ENCODE measurements at places on chromosomes 12 and 14.

GRCh38 chr12:64404470-64405256, 471 bp downstream of the XPOT start:
- DNase-seq = peak; percentile 63

DNA sequence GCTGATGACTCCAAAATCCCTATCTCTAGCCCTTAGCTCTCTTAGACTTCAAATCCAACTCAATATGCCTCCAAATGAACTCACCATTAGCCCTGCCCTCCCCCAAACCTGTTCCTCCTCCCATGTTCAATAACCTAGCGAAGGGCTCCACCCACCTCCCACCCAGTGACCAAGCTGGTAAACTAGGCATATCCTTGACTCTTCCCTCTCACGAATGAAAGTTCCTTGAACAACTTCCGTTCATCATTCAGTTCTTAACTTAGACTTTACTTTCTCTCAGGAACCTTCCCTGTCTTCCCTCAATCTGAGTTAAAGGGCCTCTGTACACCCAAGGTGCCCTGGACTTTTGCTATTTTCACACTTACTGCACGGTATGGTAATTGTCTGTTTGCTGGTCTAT, 1.9 kb upstream of the KLHDC1 start:
- no peak for DNase-seq

DNA sequence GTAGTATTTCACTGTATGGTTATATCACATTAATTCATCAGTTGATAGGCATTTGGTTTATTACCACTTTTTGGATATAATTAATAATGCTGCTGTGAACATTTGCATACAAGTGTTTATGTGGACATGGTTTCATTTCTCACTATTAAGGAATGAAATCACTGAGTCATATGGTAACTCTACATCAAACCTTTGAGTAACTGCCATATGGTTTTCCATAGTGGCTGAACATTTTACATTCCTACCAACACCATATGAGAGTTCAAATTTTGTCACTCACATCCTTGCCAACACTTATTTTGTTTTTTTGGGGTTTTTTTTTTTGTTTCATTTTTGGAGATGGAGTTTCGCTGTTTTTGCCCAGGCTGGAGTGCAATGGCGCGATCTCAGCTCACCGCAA, 30.2 kb upstream of the EAPP start:
- no peak for DNase-seq

GRCh38 chr14:90499121-90499520, 102.3 kb downstream of the CALM1 start:
- no peak for DNase-seq

DNA sequence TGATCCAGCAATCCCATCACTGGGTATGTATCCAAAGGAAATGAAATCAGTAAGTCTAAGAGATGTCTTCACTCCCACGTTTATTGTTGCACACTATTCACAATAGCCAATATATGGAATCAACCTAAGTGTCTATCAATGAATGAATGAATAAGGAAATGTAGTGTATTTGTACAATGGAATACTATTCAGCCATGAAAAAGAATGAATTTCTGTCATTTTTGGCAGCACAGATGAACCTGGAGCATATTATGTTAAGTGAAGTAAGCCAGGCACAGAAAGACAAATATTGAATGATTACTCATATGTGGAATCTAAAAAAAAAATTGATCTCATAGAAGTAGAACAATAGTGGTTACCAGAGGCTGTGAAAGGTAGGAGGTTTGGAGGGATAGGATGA, 30.6 kb upstream of the RFX4 start:
- no peak for DNase-seq

DNA sequence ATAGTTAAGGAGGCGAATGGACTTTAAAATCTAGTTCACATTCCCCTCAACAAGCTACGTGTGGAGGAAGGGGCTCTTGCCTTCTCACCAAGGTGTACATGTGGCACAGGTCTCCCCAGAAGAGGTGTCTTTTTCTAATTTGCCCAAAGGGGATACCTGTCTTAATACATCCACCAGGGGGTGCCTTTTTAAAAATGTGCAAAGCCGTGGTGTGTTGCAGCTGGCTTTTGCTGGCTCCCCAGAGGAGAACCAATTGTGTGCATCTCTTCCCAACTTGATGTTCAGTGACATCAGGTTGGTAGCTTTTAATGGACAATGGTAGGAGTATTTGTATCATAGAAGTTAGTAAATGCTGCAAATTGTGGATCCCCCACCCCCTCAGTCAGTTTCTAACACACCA, 33.8 kb downstream of the CREBL2 start:
- no peak for DNase-seq

DNA sequence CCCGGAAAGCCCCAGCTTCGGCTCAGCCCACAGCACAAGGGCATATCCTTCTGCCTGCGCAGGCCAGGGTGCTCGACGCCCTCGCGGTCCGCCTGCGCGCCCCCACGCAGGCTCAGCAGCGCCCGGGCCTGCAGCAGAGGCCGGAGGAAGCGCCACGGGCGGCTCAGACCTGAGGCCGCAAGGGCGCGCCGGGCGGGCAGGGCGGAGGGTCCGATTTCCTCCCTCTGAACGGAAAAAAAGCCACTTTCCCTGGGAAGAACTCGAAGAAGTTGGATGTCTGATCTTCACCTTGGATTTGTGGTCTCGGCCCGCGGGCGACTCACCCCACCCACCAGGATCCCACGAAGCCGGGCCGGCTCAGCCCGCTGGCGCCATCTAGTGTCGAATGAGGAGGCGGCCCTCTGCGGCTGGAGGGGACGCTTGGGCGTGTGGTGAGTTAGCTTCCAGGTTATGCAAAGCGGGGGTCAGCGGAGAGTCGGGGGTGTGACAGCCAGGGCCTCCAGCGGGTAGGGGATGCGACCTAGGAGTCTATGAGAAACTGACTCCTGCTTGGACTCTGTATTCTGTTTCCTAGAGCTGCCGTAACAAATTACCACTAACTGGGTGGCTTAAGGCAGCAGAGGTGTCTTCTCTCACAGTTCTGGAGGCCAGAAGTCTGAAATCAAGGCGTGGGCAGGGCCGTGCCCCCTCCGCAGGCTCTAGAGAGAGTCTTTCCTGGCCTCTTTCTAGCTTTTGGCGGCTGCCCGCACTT, 40.0 kb upstream of the SRSF5 start:
- DNase-seq = peak; percentile 82

DNA sequence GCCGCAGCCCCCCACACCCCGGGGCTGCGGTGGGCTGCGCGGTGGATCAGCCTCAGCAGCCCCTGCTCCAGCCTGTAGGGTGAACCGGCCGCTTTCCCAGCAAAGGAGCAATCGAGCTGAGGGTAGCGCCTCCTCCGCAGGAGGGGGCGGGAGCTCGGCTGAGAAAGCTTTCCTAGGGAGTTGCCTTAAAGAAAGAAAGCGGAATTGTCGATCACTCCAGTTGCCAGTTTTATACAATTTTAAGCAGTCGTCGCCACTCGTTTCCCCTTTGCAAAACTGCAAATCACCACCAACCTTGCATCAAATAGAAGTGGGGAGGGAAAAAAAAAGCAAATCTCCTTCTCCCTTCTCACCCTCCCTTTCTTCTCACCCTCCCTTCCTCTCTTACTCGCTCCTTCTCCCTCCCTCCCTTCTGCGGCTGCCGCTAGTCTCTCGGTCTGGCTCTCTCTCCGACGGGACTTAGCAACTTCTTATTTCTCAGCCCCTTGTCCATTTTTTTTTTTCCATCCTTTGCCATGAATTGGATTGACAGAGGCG, at the start of gene PDE3A:
PDE3A (plus strand) TSS at position 424 of the 537 bp plus-strand sequence. CDS start 748 bp downstream, outside the sequence.
- no peak for DNase-seq

DNA sequence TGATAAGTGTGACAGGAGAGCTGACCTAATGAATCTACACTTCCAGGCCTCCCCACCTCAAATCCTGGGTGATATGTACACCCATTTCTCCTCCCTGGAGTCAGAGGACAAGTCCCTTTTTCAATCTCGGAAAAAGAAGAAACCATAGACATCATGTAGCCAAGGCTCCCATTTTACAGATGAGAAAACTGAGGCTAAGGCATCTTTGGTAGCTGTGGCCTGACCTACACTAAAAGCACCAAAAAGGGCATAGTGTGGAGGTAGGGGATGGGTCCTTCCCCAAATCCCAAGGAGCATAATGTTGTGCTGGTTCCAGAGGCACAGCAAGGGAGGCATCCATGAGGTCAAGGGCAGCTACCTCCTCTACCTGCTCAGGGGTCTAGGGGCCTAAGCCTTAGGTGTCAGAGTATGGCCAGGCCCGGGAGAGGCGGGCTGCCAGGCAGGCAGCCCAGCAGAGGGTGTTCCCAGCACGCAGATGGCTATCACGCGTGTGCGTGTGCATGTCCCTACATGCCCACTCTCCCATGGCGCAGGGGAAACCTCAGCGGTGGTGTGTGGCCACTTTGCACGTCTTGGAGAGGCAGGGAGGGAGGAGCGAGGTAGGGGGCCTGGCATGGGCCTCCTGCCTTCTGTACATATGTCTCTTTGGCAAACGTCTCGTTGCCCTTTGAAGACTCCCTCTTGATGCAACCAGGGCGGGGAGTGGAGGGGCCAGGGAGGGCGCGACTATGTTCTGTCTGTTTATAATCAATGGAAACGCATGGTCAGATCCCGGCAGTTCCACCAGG, 2.5 kb downstream of the PGF start:
- no peak for DNase-seq

DNA sequence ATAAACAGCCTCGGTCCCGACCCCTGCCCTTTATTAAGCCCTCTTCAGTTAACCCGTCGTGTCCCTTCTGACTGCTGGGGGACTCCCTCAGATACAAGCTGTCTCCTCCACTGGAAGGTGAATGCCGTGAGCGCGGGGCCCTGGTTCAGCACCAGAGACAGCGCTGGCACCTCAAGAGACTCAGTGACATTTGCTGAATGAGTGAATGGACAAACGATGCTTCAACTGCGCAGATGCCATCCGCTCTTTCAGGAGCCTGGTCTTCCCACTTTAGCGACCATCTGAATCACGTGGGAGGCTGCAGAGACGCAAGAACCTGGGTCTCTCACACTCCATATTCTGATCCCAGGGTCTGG, 92.6 kb upstream of the SFSWAP start:
- no peak for DNase-seq

GRCh38 chr12:94305130-94305957, 154.3 kb downstream of the CEP83 start:
- DNase-seq = no peak

DNA sequence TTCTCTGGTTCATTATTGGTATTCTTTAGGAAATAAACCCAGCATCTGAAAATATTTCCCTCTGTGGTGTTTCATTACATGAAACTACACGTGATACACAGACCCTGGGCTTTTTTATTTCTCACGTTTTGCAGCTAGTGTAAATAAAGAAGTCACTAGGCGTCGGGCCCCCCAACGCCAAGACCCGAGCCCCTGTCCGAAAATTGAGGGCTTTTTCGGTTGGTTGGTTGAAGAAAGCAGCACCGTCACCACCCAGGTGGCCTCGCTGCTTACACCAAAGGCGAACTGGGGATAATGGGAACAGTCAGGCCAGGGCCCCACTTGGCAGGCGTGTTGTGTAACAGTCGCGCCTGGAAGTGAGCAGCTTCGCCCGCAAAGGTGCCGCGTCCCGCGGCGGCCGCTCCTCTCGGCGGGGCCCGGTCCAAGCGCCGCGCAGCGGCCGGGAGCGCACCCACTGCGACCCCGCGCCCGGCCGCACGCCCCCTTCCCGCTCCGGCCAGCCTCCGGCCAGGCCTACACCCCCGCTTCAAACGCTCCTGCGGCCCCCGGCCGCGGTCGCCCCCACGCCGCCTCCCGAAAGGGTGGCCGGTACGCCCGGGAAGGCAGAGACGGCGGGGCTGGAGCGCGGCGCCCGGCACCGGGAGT, 1.2 kb downstream of the DUSP16 start:
- peak; percentile 22 for DNase-seq

DNA sequence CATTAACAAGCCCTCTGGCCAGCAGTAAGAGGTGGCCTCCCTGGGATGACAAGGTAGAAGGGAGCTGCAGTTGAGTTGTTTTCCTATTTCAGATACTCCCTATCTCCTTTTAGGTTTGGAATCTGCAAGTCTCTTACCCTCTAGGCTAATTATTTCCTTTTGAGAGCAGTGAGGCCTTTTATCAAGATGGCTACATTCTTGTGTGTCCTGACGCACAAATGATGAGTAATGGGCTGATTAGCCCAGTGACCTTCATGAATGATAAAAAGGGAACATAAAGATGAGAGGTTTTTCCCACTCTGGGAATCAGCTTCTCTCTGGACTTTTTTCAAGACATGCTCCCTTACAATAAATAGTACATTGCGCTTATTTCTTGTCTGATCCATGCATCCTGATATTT, 22.9 kb downstream of the DYRK2 start:
- DNase-seq = no peak

DNA sequence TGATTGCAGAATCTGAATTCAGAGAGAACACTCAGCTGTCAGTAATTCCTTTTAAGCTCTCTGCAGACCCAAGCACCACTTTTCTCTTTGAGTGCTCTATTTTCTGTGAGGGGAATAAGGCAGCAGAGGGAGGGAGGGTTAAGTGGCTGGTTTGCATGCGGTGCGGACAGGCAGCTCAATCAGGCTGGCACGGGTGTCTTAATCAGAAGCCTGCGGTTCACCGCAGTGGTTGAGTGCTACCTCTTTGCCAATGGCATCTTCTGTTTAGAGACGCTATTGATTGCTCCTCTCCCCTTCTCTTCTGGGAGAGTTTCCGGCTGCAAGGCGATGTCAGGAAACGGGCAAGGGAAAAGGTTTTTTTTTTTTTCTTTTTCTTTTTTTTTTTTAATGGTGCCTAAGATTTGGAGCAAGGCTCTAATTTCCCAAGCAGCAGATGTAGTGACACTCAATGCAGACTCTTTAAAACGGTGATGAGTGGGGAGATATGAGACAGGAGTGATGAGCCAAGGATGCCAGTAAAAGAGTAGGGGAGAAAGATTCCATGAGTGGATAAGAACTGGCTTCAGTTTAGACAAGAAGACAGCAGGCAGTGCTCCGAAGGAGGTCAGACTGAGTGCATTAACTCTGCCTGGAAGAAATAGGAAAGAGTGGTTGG, 533.7 kb upstream of the SEL1L start:
- DNase-seq = no peak

- DNase-seq = no peak
Measured at GRCh38 chr12:106672314-106673025, 89.7 kb downstream of the RFX4 start.

DNA sequence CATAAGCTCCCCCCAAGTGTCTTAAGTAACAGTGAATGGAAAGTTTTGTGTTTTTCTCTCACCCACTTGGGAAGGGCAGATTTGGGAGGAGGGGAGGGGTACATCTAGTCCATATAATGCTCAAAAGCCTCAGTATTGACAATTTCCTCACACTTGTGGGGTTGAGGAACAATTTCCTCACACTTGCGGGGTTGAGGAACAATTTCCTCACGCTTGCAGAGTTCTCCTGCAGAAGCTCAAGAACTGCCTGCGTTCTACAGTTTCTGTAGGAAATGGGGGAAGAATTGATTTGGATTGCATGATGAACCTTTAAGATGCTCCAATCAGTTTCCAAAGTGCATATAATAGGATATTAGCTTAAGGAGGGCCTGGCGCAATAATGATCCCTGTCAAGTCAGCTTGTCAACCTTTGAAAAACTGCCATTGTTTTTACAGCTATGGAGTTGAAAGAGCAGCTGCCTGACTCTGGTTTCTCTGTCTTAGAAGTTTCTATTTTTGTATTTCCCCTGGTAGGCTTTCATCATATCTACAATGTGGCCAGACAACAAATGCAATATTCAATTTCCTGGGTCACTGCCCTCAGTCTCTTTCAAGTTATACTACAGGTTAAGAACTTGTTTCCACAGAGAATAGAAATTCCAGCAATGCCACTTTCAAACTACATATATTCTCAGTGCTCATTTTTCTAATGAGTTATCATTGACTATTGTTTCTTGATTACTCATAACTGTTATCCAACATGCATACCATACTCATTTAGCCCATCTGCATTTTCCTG, 66.5 kb downstream of the PLEKHG7 start:
- DNase-seq = no peak

GRCh38 chr14:94700336-94700735, 69.6 kb downstream of the GSC start:
- DNase-seq = no peak

- DNase-seq = no peak
Measured at GRCh38 chr14:54105898-54106297, 149.3 kb upstream of the BMP4 start.

Data from activated naive CD4-positive, alpha-beta T cell (primary cell).